ENCODE measurements at places on chromosomes 5 and 9.

DNA sequence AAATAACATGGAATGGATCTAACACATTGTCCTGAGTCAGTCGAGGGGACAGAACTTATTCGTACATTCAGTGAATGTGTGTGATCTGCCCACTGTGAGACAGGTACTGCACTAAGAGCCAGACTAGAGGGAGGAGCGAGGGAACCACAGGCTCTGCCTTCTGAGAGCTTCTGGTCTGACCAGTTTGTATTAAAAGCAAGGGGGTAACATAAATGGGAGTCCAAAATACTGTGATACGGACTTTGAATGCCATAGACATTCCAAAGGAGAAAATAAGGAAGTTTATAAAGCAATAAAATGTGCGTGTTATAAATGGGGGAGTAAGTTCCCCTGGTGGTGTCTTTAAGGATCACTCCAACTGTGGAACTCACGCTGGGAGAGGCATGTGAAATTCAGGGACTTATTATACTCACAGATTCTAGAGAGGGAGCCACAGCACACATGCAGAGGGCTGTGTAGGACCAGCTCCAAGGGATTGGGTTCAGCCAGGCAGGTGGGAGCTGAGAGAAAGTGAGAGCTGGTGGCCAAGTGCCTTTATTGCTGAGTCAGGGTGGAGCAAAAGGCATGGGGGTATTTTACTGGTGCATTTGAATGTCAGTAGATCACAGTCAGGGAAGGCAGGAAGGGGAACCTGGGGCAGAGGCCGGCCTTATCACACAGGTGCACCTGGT, 186.5 kb upstream of the WWC1 start:
- peak; percentile 4 for DNase-seq

DNA sequence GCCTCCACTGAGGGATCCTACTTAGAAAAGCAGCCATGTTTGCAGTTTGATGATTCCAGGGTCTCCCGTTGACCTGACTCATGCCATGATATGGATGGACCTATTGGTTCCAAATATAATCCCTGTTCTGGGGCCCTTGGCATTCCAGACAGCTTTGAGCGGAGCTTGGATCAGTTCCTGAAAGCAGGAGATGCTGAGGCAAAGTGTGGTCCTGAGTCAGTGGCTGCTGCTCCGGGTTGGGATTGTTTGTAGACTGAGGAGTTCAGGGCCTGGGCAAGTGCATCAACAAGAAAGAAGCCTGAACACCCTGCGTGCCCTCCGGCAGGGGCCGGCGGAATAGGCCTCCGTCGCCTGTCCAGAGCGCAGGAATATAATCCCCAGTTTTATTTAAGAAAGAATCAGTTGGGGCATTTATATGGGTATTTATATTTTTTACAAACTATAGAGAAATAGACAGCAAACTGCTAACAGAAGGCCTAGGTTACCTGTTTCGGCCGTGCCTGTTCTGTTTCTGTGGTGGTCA, 50.6 kb downstream of the LRSAM1 start:
- no peak for DNase-seq

- DNase-seq: no peak
Observed at GRCh38 chr5:53067641-53068040, 41.9 kb downstream of the MOCS2 start.

- DNase-seq: no peak
Observed at GRCh38 chr5:132499440-132500243, 9.1 kb upstream of the IRF1 start.
